ENCODE measurements at places on chromosomes 5 and 9. TPM values are rescaled to one million over a fixed set of nuclear protein-coding genes. Genes with fewer than 3 reads are reported as not detected.

Gene SLC22A4
- total RNA-seq: 0.47 TPM

Gene GDNF
- 0.65 TPM for total RNA-seq

Gene MYOT
- total RNA-seq: not detected

Gene SRP19
- total RNA-seq: 53.8 TPM

Gene GKAP1
- total RNA-seq: 12.1 TPM

GRCh38 chr5:68115584-68115983 lies 100.0 kb upstream of the PIK3R1 start:
- H3K36me3 ChIP-seq: no peaks in the 10 kb centered on the region
- no peak overlapping the region for H3K4me3 ChIP-seq
- no peak for DNase-seq
- H3K27me3 ChIP-seq: no peaks in the 10 kb centered on the region
- peaks cover 9% of the 10 kb centered on the region for H3K4me1 ChIP-seq

- H3K4me1 ChIP-seq: peaks cover 25% of the 10 kb centered on the region
- H3K27ac ChIP-seq: no peak overlapping the region
Measured at GRCh38 chr9:90547896-90548295, 94.7 kb downstream of the DIRAS2 start.

GRCh38 chr5:148720257-148720656 lies 65.9 kb upstream of the HTR4 start:
- DNase-seq: no peak
- H3K36me3 ChIP-seq: no peaks in the 10 kb centered on the region
- H3K27ac ChIP-seq: no peak overlapping the region
- no peaks in the 10 kb centered on the region for H3K27me3 ChIP-seq
- peaks cover 16% of the 10 kb centered on the region for H3K4me1 ChIP-seq
- no peak overlapping the region for H3K4me3 ChIP-seq

GRCh38 chr5:75710637-75711036 lies 6.6 kb downstream of the POC5 start:
- H3K27me3 ChIP-seq: no peaks in the 10 kb centered on the region
- no peak overlapping the region for H3K4me3 ChIP-seq
- H3K36me3 ChIP-seq: peaks cover 2% of the 10 kb centered on the region
- no peak overlapping the region for H3K27ac ChIP-seq

DNA sequence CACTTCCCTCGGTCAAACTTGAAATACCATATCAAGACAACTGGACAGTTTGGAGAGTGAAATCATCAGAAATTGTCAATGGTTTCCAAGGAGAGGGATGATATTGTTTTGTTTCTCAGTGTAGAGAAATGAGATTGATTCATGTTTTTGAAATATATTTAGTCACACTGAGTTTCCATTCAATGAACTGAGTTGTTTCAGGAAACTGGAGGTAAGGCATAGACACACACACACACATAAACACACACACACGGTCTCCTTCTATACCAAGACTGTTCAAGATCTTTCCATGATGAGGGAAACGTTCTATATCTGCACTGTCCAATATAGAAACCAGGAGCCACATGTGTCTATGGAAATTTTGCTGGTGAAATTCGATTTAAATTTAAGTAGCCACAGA lies 182.8 kb downstream of the PTTG1 start:
- no peak overlapping the region for H3K4me3 ChIP-seq
- no peaks in the 10 kb centered on the region for H3K4me1 ChIP-seq
- H3K27me3 ChIP-seq: no peaks in the 10 kb centered on the region

DNA sequence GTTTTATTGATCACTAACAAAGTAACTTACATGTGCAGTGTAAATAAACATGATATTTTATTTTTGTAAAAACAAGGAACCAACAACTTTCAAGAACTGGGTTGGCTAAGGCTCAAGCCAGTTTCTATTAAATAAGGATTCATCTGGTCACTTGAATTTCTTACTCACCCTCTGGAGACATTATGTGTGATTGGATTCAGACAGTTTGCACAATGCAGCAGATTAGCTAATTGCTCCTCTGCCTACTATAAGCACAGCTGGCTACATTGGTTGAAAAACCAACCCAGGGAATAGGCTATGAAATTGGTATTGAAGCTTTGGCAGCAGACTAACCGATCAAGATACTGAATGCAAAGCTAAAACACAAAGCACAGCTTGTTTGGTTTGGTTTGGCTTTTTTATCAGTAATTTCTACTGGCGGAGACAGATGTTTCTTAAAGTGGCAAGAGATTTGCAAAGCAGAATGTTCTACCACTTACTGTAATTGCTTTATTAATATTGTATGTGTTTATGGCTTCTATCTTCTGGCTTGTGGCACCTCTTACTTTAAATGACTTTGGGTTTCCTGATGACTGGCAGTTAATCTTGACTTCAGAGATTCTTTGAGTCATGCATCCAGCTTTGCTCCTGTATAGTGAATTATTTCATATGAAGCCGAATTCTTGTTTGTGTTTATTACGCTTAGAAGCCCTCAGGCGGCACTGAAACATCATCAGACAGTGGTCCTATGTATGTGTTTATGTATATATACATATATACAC lies 231.5 kb downstream of the MPDZ start:
- no peak for DNase-seq
- H3K27me3 ChIP-seq: no peaks in the 10 kb centered on the region
- H3K36me3 ChIP-seq: peaks cover 2% of the 10 kb centered on the region
- no peaks in the 10 kb centered on the region for H3K4me1 ChIP-seq
- H3K27ac ChIP-seq: no peak overlapping the region

DNA sequence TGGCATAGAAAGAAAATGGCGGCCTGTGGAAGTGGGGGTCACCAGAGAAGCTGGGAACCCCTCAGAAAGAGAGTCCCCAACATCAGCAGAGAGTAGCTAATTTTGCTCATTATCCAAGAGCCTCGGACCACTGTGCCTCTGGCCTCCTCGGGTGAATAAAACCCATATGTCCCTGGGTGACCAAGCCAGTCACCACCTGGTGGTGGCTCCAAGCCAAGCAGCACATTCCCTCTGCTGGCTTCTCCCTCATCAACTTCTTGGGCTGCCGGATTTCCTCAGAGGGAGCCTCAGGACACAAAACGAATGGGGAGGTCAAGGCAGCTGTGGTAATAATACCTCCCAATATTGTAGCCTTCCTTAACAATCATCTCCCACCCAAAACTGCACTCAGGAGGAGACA lies 242.5 kb downstream of the NFIB start:
- H3K4me3 ChIP-seq: no peak overlapping the region
- H3K4me1 ChIP-seq: no peaks in the 10 kb centered on the region
- no peaks in the 10 kb centered on the region for H3K27me3 ChIP-seq
- H3K27ac ChIP-seq: no peak overlapping the region
- H3K36me3 ChIP-seq: no peaks in the 10 kb centered on the region
- no peak for DNase-seq

DNA sequence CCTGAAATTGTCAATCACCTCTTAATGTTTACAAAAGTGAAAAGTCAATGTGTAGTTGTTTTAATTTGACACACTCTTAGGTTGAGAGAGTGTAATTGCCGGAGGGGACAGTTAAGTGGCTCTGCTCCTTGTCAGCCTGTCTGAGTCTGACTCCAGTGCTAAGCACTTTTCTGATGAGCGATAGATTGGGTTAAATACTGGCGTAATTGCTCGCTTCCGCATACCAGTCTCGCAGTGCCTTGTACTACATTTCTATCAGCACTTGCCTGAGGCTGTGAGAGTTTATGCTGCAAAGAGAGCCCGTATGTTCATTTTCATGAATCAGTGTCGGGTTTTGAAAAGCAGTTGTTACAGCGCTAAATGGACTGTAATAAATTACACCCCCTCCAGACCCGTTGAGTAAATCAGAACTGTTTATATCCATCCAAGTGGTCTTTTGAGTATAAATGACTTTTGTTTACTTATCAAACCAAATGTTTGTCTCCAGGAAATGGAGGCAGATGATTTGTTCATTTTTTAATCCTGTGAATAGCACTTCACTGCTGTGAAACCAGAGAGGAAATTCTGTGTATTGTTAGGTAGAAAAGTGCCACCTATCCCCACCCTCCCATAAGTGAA lies 41.0 kb upstream of the DMRT3 start:
- no peak overlapping the region for H3K27ac ChIP-seq
- peaks cover 4% of the 10 kb centered on the region for H3K36me3 ChIP-seq
- H3K4me1 ChIP-seq: no peaks in the 10 kb centered on the region
- no peak for DNase-seq
- H3K4me3 ChIP-seq: no peak overlapping the region

DNA sequence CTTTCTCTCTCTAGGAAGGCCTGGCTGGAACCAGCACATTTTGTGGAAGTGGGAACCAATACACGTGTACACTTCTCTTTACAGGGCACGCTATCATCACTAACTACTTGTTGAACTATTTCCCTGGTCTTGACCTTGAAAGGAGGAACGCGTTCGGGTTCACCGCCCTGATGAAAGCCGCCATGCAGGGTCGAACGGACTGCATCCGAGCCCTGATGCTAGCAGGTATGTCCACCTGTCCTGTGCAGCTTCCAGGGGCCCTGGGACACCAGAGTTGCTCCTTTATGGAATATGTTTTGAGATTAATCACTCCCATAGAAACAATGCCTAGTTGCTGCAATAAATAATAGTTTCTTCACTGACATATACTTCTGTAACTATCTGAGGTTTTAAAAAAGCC lies 74.1 kb downstream of the ANKRD33B start:
- peaks cover 13% of the 10 kb centered on the region for H3K4me1 ChIP-seq
- H3K27me3 ChIP-seq: peaks cover 60% of the 10 kb centered on the region
- DNase-seq: no peak
- no peak overlapping the region for H3K4me3 ChIP-seq
- H3K27ac ChIP-seq: no peak overlapping the region

- no peaks in the 10 kb centered on the region for H3K36me3 ChIP-seq
- H3K27me3 ChIP-seq: peaks cover 37% of the 10 kb centered on the region
- DNase-seq: peak; percentile 39
- H3K4me3 ChIP-seq: peak overlapping the region; percentile 86
- H3K27ac ChIP-seq: no peak overlapping the region
- H3K4me1 ChIP-seq: peaks cover 27% of the 10 kb centered on the region
Measured at GRCh38 chr9:23820451-23821374, 5.3 kb downstream of the ELAVL2 start.

All from neural crest cell (in vitro differentiated cells).